NCI-H1694 (cell line): ENCODE measurements at places on chromosomes 11 and 22.
A peak's percentile ranks its signal among the peaks of the same experiment; 100 is the strongest.

GRCh38 chr11:25981998-25982397 lies 349.9 kb upstream of the ANO3 start:
- no peak for DNase-seq

DNA sequence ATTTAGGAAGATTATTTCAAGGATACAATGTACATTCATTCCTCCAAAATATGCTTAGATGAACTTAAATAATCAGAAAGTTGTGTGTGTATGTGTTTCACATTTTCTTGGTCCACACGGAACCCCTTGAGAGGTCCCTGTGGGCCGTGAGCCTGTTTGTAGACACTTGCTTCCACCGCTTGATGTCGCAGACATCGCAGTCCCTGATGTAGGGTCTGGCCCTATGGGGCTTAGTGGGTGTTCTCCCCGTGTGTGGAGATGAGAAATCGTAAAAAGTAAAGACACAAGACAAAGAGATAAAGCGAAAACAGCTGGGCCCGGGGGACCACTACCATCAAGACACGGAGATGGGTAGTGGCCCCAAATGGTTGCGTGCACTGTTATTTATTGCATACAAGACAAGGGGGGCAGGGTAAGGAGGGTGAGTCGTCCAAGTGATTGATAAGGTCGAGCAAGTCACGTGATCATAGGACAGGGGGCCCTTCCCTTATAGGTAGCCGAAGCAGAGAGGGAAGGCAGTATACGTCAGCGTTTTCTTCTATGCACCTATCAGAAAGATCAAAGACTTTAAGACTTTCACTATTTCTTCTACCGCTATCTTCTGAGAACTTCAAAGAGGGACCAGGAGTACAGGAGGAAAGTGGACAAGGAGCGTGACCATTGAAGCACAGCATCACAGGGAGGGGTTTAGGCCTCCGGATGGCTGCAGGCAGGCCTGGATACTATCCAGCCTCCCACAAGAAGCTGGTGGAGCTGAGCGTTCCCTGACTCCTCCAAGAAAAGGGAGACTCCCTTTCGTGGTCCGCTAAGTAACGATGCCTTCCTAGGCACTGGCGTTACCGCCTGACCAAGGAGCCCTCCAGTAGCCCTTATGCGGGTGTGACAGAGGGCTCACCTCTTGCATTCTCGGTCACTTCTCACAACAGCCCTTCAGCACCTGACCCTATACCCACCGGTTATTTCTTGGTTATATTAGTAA lies 1.2 kb upstream of the APOBEC3C start:
- no peak for DNase-seq

- no peak for DNase-seq
Measured at GRCh38 chr11:773830-774229, 3.5 kb downstream of the GATD1 start.

DNA sequence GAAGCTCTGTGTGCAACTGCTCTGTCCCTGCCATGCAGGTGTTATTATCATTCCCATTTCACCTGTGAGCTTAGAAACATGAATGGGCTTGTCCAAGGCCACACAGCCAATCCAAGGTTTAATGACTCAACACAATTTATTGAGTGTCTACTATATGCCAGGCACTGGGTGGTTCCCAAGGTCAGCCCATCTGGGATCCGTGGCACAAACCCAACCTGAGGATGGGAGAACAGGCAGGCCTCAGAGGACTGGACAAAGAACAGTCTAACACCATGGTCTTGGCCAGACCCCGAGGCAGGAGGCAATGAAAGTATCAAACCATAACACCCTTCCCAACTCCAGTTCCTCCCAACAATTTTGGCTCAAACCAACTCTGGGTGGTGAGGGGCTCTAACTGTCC lies 15.7 kb downstream of the SPATA19 start:
- no peak for DNase-seq

GRCh38 chr11:134004496-134005172 lies 47.9 kb upstream of the IGSF9B start:
- no peak for DNase-seq

DNA sequence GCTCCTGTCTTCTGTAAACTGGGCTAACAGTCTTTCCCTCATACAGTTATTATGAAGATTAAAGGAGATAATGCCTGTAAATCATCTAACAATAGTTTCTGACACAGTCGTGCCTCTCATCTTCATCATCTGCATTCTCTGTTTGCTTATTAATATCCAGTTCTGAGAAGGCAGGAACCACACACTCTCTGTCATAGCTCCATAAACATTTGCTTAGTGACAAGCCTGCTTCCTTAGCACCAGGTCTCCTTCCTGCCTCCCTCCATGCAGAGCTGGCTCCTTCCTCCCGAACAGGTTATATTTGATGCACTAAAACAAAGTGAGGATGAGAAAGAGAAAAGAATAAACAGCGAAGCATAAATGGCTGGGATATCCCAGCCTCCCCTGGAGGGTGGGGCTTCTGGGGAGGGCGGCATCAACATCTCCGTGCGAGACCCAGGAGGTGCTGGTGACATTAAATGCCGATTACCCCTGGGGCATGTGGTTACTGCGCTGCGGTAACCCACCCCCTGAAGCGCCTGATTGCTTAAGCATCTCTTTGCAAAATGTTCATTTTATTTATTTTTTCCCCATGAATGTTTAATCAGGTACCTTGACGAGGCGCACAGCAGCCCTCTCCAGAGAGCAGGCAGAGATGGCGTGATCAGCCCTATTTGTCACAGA lies 404.9 kb downstream of the NXPE2 start:
- DNase-seq: no peak

DNA sequence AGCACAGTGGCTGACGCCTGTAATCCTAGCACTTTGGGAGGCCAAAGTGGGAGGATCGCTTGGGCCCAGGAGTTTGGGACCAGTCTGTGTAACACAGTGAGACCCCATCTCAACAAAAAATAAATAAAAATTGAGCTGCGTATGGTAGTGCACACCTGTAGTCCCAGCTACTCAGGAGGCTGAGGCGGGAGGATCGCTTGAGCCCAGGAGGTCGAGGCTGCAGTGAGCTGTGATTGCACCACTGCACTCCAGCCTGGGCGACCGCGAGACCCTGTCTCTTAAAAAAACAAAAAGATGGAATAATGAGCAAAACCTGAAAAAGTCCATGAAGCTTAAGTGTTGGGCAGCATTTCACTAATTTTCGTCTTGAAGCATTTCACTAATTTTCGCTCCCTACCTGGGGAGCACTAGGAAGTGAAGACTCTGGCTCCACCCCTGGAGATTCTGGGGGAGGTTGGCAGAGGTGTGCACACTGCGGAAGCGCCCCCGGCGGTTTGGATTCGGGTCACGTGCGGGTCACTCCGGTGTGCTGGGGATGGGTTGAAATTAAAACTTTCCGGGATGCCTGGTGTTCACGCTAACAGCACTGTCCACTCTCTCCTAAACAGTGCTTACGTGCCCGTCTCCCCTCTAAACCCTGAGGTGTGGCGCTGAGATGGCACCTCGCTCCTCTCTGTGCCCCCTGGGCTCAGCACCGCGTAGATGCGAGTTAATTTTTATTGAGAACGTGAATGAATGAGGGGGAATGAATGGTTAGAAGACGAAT lies 906 bp upstream of the NAA40 start:
- DNase-seq: no peak

DNA sequence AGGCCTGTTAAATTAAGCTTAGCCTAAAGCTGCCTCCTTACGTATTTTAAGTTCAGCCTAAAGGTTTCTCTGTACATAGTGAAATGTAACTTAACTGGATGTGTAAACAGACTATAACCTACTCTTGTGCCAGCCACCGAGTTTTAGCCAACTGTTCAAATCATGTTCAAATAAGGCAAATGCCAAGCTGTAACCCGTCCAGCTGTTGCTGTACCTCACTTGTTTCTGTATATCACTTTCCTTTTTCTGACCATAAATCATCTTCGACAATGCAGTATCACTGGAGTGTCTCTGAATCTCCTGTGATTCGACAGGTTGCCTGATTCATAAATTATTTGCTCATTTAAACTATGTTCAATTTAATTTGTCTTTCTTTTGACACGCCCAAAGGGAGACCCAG lies 4.0 kb upstream of the PLAAT5 start:
- DNase-seq: no peak

DNA sequence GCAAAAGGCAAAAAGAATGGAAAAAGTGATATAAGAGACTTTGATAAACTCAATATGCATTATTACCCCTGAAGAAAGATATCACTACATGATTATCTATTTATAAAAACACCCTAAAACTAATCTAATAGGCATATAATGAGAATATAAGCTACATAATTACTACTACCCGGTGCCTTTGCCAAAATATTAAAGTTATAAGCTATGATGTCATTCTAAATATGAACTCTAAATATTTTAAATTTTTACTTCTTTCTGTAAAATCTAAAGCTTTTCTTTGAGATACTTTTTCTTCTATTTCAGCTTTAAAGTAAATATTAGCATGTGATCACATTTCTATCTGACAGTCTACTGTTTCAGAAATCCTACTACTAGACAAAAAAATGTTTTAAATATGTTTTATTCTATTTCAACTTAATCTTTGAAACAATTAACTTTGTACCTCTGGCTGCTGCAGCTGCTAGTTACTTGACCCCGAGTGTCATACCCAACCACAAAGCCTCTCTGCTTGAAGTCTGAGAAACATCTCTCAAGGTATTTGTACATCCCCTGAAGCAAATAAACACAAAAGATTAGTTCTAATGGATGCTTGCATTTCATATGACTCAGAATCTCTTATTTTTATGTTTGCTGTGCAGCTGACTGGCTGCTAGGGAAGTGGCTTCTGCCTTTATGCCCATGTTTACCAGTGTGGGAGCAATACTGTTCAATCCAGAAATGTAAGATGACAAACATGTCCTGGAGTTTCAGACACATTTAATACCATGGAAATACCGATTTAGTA lies 26.8 kb downstream of the PGM2L1 start:
- DNase-seq: no peak

DNA sequence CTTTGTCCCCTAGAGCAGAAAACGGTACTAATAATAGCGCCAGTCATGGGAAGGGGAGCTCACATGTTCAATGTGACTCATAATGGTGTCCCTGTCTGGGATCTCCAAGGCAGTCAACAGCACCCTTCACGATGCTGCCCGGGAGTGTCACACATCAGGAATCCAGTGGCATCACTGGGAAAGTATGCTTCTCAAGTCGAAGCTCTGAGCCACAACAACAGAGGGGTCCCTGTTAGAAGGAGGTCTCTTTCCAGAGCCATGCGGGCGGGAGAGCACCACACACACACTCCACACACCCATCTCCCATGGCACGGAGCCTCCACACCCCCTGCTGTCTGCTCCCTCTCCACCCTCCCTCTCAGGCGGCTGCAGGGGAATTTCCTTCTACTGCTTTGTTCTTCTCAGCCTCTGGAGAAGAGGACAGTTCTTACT lies 119.7 kb downstream of the ETS1 start:
- no peak for DNase-seq

GRCh38 chr22:30694640-30695350 lies at the start of gene OSBP2:
OSBP2 (plus strand) TSS chr22:30694874; CDS start chr22:30694910, 36 bp downstream.
- DNase-seq: no peak

DNA sequence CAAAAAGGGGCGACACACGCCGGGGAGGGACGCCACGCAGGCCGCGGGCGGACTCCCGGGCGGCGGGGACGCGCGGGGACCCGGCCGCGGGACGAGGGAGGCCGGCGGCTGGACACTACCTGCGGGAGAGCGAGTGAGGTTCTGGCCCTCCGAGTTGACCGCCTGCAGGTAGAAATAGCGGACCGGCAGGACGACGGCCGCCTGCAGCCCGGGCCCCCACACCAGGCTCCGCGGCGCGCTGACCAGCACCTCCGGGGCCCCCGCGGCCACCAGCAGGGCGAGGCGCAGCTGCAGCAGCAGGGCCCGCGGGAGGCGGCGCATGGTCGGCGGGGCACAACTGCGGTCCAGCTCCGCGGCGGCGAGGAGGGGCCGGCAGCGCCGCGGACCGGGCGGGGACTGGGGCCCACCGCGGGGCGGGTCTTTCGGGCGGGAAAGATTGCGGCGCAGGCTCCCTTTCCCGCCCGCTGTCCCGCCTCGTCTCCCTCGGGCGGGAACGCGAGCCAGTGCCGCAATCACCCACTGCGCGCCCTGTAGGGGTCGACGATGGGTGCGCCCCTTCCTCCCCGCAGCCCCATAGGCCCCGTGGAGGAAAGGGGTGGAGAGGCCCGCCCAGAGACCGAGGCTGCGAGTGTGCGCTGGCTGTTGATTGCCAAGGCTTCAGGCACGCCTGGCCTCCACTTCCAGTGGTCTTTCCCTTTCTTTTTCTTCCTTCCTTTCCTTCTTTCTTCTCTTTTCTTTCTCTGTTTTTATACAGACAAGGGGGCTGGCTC lies at the start of gene POGLUT3:
TSS of gene POGLUT3 (minus strand) at position 339 of the 770 bp plus-strand sequence. CDS start at position 321, 18 bp downstream.
- DNase-seq: no peak

- no peak for DNase-seq
Measured at GRCh38 chr11:60396382-60396781, at the start of gene MS4A14. MS4A14 (plus strand) TSS chr11:60396459; CDS start chr11:60396579, 120 bp downstream.

DNA sequence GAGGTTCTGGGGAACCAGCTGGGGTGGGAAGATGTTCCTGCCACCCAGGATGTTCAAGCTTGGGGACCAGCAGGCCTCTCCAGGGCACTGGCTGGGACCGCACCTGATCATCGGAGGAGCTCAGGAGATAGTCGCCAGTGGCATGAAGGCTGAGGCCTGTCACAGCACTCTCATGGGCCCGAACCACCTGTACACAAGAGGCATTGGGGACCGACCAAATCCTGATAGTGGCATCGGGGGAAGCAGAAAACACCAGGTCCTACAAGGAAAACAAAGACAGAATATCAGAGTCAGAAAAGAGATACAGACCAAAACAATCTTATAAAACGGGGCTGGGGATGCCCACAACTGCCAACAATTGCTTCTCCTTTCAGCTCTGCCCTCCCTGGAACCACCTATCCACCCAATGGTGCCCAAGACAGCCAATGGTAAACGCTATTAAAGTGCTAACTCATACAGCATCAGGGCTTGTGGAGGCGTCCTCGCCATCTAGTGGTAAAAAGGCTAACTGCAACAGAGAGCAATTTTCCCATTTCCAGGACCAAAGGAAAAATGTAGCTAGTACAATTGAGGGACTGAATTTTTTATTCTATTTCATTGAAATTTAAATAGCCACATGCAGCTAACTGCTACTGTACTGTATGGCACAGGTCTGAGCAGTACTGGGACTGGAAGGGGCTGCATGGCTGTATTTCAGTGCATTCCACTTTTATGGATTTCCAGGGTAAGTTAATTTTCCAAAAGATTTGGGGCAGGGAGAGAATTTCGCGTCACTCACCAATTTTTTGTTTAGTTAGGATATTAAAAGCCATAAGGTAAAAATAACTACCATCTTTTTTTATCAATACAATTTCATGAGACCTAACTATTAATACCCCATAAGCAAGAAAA lies 7.1 kb downstream of the PRPF19 start:
- peak; percentile 69 for DNase-seq

- DNase-seq: no peak
Measured at GRCh38 chr11:102802341-102802740, 4.4 kb upstream of the MMP1 start.

DNA sequence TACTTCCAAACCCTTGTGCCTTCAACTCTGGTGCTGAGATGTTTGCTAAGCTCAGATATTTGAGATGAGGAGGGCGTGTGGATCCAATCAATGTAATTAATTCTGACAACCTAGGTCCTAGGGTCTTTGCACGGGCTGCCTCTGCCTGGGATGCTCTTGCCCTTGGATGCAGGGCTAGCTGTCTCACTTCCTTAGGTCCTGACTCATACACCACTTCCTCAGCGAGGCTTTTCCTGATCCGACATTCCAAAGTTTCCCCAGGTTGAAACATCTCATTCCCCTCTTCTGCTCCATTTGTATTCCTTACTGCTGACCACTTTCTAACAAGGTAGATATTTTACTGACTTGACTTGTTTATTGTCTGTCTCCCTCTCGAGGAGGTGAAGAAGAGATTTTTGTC lies 43.0 kb upstream of the NTM start:
- DNase-seq: no peak

GRCh38 chr11:110747531-110747930 lies 35.3 kb upstream of the ARHGAP20 start:
- DNase-seq: no peak
